ENCODE measurements at places on chromosomes 16 and 17.

DNA sequence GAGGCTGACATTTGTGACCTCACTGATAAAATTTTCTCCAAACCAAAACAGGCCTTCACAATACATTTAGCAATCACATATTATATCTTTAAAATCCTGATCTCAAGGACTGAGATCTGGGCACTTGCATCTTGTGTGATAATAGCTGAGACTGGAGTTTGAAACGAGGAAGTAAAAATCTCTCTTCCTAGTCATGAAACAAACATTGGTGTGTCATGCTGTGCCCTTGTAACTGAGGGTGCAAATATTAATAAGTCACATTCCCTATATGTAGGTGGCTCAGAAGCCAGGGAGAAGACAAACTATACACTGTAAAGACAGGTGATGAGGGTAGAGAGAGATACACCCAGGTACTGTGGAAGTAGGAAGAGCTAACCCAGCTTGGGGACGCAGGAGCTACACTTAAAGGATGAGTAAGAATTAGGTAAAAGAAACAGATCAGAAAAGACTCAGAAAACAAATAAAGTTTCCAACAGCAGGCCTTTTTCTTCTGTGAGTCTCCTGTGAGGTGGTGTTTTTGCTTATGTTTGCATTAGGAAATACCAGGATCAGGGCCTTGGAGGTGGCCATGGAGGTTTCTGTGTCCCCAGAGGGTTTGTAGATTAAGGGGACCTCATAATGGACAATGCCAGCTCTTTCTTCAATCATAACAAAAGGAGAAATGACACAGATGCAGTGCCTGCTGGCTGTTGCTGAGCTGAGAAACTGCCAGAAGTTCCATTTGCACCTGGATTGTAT lies 335.7 kb downstream of the GRIN2A start:
- no peak for DNase-seq

GRCh38 chr16:56538331-56538730 lies 18.5 kb upstream of the BBS2 start:
- no peak for DNase-seq

DNA sequence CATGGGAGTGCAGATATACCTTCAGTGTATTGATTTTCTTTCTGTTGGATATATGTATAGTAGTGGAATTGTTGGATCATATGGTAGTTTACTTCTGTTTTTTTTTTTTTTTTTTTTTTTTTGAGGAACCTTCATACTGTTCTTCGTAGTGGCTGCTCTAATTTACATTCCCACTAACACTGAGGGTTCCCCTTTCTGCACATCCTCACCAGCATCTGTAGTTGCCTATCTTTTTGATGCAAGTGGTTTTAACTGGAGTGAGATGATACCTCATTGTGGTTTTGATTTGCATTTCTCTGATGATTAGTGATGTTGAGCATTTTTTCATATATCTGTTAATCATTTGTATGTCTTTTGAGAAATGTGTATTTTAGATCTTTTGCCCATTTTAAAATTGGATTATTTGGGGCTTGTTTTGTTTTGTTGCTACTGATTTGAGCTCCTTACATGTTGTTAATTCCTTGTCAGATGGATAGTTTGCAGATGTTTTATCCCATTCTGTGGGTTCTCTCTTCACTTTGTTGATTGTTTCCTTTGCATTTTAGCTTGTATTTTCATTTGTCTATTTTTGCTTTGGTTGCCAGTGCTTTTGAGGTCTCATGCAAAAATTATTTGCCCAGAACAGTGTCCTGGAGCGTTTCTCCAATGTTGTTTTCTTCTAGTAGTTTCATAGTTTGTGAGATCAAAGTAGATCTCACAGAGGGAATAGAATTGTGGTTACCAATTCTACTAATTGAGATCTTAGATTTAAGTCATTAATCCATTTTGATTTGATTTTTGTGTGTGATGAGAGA lies 25.0 kb upstream of the BCAS3 start:
- DNase-seq = no peak

DNA sequence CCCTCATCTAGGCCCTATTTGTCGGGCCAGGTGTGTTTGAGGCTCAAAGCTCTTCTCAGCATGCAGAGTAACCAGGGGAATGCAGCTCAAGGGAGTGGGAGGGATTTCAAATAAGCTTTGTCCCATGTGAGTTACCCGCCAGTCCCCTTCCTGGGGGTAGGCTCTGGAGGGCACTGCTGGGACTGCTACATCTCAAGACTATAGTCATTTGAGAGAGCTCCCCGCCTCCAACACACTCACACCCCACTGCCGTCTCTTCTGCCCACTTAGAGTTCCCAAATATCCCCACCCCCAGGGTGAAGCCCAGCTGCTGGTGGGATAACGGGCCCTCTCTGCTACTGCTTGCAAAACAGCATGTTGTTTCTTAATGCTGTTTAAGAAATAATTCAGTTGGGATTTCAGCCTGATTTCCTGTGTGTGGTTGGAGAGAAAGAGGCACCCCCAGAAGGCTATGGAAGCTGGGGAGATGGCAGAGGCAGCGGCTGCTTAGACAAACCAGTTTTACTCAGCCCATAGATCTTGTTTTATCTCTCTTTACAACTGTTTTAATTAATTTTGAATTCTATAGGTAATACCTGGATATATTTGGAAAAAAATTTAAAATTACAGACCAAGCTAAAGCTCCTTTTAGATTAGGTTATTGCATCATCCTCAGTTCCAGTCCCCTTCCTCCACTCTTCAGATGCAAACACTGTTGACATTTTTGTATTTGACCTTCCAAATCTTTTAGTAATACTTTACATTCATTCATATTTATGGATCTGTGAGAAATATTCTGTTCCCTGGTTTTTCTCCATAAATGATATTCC lies 4.1 kb upstream of the MPO start:
- DNase-seq = no peak

DNA sequence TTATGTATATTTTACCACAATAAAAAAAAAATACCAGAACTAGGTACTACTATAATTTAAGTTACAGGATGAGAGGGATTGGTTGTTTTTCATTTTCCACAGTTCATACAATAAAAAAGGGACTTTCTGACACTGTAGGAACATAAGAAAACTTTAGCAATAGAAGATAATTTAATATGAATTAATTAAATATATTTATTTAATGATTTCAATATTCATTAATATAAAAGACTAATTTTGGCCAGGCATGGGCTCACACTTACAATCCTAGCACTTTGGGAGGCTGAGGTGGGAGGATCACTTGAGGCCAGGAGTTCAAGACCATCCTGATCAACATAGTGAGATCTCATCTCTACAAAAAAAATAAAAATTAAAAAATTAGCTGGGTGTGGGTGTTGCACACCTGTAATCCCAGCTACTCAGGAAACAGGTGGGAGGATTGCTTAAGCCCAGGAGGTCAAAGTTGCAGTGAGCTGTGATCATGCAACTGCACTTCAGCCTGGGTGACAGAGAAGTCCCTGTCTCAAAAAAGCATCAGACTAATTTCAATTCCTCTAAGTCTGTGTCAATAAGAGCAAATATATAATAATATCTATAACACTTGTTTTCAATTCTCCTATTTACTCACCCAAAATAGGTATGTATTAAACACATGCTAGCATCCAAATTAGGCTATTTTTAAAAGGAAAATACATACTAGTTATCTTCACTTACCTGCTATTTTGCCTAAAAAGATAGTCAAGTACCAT lies 79.6 kb downstream of the BRIP1 start:
- no peak for DNase-seq

All from fibroblast of skin of left biceps (primary cell).